ENCODE measurements at places on chromosomes 4 and X.

DNA sequence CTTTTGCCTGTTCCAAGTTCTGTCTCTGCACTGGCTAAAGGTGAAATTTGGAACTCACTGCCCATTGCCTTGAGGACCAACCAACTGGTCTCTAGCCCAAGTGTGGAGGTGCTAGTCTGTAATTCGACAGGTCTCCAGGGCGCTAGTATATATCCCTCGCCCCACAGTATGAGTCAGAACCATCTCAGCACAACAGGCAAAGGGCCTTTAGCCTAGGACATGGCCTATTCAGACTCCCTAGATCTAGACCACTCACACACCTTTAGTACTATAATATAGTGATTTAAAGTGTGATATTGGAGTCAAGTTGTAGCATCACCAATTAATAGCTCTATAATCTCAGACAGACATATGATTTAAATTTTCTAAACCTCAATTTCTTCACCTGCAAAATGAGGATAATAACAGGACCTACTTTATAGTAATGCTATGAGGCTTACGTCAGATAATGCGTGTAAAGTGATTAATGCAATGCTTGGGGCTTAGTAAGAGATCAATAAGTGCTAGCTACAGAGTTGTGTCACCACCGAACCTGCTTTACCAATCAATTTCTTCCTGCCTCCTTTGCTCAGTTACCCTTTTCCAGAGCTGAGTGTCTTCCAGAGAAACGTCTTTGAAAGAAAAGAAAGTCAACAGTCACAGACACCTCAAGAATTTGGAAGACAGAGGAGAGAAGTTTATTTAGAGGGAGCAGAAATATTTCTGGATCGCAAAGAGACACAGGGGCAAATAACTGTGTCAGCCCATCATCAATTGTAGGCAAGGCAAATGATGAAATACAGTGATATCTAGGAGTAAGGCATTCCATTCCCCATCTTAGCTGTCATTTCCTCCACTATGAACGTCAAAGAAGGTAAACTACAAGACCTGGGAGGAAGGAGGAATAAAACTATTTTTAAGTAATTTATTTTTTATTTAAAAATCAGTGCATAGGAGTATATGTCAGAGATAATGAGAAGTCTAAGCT lies 2.3 kb downstream of the NOX1 start:
- no peak for DNase-seq

GRCh38 chr4:36753048-36753447 lies 471.6 kb downstream of the DTHD1 start:
- no peak for DNase-seq

GRCh38 chr4:14582677-14583076 lies 419.6 kb upstream of the CPEB2 start:
- no peak for DNase-seq

DNA sequence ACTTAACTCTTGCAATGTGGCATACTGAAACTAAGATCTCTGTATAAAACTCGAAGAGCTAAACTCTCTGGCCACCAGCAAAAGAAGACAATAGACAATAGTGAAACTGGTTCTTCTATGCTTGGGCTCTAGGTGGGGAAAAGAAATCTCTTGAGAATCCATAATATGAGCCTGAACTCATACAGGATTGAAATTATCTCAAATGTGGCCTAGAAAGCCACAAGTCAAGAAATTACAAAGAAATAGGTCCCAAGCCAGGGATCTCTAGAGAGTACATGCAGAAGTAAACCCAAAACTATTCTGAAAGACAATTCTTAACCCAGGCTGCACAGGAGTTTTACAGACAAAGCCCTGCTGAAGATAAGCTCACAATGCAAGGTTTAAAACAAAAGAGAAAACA lies 127.4 kb downstream of the ANAPC10 start:
- DNase-seq = no peak

GRCh38 chrX:17629519-17629918 lies 107.8 kb upstream of the SCML1 start:
- DNase-seq = no peak

- DNase-seq = no peak
Measured at GRCh38 chr4:86961605-86962295, 26.9 kb downstream of the AFF1 start.

DNA sequence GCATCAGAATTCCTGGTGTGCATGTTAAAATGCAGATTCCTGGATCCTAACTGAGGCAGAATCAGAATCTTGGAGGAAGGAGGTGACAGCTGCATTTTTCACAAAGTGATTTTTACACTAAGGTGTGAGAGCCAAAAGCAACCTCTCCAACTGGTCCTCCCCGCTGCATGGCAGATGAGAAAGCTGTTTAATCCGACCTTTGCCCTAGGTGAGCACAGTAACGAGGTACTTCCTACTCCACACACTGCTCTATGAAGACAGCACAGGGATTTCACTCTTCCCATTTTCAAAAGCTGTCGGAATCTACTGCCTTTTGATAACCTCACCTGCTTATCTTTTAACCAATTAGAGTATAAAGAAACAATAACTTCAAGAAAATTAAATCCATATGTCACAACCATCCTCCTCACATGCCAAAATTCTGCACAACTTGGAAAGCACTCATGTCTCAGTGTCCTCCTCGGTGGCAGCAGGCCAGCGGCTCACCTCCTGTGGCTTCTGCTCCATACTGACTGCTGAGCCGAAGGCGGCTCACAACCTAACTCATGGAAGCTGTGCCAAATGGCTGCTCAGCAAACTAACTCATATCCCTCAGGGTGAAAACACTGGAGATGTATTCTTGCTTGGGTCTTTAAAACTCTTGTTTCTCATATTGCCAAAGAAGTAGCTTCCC lies 3.6 kb downstream of the CASP6 start:
- DNase-seq = no peak

DNA sequence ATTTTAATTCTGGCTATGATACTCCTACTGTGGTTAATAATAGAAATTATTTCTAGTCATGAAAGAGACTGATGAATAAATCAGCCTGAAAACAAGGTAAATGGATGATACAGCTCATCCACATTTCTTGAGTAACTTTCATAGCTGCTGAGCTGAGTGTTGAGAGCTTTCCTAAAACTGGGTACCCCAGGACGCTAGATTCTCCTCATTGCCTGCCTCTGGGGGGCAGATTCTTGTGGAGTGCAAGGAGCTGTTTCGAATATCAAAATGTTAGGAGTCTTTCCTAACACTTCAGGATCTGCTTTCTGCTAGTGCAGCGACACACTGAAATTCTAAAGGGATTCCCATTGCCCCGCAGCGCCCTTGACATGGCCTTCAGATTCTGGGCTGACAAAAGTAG lies 2.1 kb downstream of the MND1 start:
- DNase-seq = no peak

DNA sequence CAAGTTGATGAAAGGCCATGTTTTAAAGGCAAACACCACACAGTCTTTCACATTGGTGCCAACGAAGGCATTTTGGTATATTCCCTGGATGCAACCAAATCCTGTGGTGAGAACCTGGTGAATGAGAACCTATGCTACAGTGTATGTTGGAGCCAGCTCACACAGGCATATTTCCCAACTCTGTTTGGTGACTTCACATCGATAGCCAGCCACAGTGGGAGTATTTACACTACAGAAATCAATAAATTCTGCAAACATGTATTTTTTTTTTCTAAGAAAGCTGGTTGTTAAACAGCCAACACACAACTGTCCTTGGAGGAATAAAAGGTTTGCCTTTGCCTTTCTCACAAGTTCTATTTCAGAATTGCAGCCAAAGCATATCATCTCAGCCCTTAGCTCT lies 691.0 kb downstream of the GRID2 start:
- no peak for DNase-seq

DNA sequence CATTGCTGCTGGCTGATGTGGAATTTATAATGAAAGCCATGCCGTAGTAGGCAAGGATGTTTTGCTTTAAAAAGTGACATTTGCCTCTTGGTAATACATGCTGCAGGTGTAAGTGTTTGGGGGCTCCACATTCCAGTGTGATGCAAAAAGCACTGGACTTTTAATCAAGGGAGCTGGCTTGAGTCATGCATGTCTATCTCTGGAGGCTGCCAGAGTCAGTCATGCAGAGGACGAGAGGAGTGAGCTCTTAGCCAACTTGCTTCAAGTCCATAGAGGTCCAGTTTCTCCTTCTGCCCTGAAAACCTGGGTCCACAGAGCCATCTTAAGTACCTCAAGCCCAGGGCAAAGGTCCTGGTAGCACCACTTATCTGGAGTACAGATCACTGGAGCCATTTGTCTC lies 11.6 kb upstream of the CXCL13 start:
- no peak for DNase-seq

DNA sequence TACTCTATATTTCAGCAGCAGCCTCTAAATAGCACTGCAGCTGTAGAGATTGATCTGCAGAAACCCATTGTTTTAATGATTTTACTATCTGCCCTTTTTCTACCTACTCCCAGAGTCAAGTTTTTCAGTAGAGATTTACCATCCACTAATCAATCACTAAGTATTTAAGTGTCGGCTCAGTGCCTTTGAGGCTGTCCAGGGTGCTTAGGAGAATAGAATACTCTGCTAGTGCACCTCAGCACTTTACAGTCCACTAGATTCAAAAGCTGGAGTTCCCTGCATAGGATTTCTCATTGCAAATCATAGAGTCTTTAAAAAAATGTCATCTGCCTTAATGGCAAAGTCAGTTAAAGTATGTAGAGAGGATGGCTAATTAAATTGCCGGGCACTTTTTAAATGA lies 29.6 kb upstream of the ANAPC4 start:
- no peak for DNase-seq

- DNase-seq = no peak
Measured at GRCh38 chr4:84753321-84753972, 170.5 kb downstream of the CDS1 start.

- DNase-seq = no peak
Measured at GRCh38 chrX:18654875-18655836, 16.8 kb downstream of the RS1 start.

DNA sequence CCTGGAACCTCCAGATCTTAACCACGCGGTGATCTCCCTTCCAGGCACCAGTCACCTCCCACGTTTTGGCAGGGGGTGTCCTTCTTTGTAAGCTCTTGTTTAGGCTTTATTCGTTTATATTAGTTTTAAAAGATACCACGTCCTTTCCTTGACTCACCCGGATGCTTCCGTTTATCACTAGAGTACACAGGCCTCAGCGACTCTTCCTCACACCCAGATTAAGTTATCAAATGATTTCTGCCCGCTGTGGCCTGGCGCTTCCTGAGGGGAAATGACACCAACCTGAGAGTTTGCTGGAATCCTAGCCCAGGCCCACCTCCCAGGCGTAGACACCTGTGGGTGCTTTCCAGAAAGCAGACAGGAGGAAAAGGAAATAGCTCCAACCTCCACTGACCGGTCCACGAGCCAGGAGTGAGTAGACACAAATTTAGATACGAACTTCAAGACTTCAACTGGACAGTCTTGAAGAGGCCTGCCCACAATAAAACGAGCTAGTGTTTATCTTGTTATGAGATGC lies 756 bp upstream of the ADAMTS3 start:
- DNase-seq = no peak

- peak; percentile 32 for DNase-seq
Measured at GRCh38 chr4:43132010-43132582, 239.6 kb downstream of the GRXCR1 start.

- DNase-seq = no peak
Measured at GRCh38 chrX:149949743-149950436, 11.6 kb upstream of the EOLA2 start.

DNA sequence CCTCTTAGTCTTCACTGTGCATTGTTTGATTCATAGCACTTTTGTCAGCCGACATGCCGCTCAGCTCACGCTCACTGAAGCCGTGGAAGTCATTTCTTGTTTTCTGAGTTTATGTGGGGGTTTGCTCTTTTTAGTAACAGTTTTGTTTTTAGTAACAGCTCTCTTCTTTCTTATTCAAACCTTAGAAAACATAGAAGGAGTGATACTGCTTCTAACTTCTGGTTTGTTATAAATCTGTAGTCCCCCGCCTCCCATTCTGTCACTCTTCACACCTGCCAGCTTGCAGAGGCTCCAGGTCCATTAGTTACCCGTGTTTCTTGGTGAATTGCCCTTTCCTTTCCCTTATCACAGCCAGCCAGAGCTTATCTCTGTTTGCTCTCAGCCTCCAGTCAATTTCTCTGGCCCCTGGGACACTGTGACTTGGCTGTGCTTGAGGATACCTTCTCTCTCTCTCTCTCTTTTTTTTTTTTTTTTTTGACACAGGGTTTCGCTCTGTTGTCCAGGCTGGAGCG lies 50.5 kb downstream of the GRK4 start:
- DNase-seq = peak; percentile 17

- no peak for DNase-seq
Measured at GRCh38 chr4:13174001-13174400, 310.1 kb downstream of the RAB28 start.
